SW 1271 (cell line): ENCODE measurements at places on chromosomes 3 and 15.

DNA sequence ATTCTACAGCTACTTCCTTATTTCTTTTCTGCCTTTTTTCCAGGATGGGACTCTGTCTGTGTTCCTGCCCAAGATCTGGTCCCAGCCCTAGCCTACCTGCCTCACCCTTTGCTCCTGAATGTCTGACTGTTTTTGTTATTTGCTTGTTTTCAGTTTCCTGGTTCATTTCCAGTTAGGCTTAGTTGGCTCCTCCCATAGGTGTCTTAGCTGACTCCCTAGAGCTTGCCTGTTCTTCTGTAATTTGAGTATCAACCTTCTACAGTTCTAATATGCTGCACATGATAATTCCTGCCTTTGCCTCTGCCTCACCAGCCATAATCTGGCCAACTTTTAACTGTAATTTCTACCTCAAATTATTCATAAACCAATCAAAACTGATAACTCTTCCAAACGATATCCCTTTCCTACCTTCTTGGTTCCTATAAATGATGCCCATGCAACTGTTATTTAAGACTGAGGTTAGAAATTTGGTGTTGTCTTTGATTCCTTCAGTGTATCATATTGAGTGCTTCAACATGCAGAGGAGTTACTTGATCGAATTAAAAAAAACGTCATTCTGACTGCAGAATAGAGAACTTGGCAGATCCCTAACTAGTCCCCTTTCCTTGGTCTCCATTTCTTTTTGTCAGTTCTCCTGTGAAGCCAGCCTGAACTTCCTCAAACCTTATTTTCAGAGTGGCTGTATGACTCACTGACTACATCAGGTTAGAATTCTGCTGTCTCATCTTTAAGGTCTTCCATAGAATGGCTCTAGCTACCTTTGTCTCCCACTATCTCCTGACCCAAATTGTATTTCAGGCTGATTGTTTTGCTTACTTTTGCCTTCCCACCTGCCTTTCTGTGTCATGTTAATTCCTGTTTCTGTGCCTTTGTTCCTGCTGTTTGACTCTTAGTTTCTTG is 8.4 kb downstream of the GOLM2 start:
- peak; percentile 23 for DNase-seq

DNA sequence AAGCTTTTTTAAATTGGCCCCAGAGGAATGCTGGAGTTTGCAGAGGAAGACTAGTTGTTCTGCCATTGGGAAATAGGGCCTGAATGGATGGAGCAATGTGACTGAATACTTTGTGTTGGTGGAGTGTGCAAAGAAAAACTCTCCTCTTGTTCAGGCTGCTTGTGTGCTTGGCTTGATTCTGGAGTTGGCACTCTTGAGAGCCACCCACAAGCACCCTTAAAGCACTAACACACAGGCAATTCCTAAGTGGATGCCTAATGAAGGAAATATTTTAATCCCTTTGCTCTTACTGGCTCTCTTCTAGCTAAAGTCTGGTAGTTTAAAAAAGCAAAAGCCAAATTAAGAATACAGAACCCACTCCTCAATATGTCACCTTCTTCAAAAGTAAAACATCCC is 304.4 kb upstream of the C2CD4B start:
- DNase-seq: no peak

DNA sequence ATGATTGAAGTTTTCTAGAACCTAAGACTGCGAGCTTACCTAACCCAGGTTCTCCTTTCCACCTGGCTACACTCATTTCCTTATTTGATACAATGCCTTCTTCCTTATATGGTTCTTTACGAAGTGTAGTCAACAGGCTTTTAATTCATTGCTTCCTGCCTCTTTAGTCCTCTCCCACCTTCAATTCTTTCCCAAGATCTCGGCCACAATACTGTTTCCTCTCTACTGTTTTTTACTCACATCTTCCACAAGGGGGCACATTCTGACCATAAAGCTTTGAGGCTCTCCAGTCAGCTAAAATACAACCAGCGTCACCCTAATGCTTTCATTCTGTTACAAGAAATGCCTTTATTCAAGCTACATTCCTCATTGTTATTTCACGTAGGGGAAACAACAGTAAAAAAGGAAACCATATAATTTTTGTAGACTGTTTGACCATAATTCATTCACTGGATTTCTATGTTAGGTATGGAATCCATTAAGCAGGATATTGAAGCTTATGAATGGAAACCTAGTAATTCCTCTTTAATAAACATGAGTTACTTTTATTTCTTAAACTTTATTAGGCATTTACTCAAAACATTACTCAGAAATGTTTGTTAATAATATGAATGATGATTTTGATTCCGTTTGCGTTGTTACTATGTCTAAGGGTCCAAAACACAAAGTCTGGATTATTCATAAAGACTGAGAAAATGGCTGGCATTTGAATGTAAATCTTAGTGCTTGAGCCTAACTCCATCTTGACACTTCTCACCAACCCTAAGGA is 29.5 kb upstream of the VEPH1 start:
- peak; percentile 81 for DNase-seq

DNA sequence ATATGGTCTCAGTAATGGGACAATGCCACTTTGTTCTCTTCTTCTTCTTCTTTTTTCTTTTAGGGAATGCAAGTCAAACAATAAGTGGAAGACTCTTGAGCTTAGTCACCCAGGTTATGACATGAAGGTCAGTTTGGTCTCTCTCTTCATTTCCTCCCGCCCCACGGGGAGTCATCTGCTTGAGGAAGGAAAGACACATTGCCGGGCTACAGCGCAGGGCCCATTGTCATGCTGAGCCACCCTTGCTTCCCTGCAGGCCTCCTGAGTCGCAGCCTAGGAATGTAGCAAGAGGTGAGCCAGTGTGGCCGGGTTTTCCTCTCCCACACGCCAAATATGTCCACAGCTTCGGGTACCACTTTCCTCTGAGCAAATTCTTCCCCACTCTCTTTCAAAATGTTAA is 47.6 kb downstream of the RAP2B start:
- peak; percentile 64 for DNase-seq

DNA sequence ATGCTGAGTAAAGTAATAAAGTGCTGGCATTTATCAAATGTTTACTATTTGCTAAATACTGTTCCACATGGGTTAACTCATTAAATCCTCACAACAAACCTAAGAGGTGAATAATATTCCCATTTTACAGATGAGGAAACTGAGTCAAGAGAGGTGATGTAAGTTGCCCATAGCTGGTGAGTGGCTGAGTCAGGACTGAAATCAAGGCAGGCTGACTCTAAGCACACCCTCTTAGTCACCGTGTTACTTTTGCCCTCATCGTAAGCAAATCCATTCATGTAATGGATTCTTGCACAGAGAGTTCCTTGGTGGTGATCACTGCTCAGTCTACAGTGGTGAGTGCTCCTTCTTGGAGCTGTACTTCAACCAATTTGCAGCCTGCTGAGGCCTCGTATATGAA is 28.9 kb upstream of the PTX3 start:
- DNase-seq: no peak

GRCh38 chr15:83445643-83446042 is 1.5 kb upstream of the SH3GL3 start:
- no peak for DNase-seq

GRCh38 chr3:187497052-187497451 is 128.9 kb downstream of the RTP4 start:
- no peak for DNase-seq

- DNase-seq: no peak
Observed at GRCh38 chr15:47390208-47390765, 327.0 kb upstream of the SEMA6D start.

DNA sequence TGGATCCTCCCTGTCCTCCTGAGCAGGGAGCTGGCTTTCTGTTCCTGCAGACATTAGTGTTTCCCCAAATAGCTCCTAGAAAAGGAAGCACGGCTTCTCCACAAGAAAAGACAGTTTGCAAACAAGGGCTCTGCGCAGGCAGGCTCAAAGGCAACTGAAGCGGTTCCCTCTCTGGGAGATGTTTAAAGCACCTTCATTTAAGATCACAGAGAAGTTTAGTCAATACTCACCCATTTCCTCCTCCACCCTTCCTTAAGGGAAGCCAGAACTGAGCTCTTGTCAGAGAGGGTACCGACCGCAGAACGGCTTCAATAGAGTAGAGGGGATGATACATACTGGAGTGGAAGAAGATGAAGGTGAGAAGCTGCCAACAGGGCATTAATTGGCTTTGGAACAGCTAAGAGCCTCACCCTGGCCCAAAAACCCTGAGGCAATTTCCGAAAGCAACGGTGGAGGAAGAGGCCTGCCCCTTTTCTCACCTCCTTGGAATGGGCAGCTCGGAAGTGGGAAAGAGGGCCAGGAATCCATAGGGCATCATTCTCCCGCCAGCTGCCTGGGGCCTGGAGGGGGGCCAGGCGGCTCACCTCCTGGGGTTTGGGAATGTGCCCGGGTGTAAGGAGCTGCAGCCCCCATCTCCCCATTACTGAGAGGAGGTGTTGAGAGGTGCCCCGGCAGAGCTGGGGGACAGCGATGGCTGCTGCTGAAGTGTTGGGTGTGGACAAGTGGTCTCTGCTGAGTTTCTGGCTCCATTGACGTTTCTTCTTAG is 4.8 kb upstream of the EPHB3 start:
- DNase-seq: no peak

- DNase-seq: no peak
Observed at GRCh38 chr15:38672273-38672672, 107.7 kb upstream of the RASGRP1 start.

DNA sequence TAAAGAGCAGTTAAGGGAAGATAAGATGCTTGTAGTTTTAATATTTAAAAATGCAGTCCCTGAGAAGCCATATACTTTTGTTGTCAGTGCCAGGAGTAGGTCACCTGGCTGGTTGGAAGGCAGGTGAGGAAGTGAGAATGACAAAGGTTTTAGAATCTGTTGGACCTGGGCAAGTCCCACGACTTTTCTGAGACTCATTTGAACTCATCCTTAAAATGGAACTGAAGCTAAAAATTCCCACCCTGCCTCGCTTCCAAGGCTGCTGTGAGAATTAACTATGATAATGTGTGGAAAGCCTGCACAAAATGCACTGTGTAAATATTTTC is 77.1 kb downstream of the IQSEC1 start:
- no peak for DNase-seq

DNA sequence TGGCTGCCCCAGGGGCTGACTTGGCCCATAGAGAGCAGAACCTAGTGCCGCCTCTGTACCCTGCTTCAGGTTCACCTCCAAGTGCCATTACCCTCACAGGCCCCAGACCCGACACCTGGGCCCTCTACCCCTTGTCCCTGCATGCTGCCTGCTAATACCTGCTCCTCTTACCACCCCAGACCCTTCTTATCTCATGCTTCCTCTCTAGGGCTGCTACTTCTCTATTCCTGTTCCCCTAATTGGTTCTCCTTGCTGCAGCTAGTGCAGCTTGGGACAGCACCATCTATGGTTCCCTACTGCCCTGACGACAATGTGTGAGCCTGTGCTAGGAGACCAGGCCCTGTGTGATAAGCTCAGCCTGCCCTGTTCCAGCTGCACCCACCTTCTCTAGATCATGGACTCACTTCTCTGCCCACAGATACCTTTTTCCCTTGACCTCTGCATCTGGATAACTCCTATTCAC is 15.3 kb downstream of the HDAC11 start:
- DNase-seq: no peak

DNA sequence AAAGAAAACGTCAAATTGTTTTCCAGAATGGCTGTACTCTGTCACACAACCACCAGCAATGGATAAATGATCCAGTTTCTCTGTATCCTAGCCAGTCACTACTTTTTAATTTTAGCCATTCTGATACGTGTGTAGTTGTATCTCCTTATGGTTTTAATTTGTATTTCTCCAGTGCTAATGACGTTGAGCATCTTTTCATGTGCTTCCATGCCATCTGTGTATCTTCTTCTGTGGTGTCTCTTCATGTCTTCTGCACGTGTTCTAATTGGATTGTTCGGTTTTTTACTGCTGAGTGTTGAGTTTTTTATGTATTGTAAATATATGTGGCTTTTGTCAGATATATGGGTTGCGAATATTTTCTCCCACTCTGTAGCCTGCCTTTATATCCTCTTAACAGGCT is 81.9 kb downstream of the SUMF1 start:
- no peak for DNase-seq

GRCh38 chr15:44673639-44674038 is 10.2 kb upstream of the SPG11 start:
- no peak for DNase-seq

DNA sequence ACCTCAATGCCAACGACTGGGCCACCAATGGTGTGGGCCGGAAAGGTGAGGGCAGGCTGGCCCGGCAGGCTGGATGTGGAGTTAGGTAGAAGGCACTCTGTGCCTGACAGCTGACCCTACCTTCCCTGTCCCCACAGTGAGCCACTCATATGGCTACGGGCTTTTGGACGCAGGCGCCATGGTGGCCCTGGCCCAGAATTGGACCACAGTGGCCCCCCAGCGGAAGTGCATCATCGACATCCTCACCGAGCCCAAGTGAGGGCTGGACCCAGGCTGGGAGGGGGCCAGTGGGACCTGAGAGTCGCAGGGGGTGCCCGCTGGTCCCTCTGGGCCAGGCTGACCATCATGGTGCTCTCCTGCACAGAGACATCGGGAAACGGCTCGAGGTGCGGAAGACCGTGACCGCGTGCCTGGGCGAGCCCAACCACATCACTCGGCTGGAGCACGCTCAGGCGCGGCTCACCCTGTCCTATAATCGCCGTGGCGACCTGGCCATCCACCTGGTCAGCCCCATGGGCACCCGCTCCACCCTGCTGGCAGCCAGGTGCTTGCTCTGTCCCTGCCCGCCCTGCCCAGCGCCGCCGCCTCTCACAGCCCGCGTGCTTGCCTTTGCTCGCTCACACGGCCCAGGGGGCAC is 4.5 kb upstream of the FES start:
- no peak for DNase-seq

- no peak for DNase-seq
Observed at GRCh38 chr3:8650583-8651416, 6.2 kb upstream of the SSUH2 start.

DNA sequence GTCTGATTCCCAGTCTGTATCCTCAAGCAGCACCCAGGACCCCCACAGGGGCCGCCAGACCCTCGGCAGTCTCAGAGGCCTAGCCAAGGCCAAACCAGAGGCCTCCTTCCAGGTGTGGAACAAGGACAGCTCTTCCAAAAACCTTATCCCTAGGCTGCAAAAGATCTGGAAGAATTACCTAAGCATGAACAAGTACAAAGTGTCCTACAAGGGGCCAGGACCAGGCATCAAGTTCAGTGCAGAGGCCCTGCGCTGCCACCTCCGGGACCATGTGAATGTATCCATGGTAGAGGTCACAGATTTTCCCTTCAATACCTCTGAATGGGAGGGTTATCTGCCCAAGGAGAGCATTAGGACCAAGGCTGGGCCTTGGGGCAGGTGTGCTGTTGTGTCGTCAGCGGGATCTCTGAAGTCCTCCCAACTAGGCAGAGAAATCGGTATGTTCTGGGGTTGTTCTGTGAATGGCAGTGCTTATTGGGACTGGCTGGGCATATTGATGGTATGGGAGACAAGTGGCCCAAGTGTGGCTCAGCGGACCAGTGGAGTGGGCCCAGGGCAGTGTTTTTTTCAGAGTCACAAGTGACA is 96.3 kb downstream of the RPL39L start:
- no peak for DNase-seq
